Activated T-helper 2 cell treated with anti-CD3 and anti-CD28 coated beads, Interferon-gamma antibody, Interleukin-2, Interleukin-4, amounts not matched to agents 10 μg/mL and 5 μg/mL and 100 μg/mL, durations not matched to agents 14 hours and 24 hours and 36 hours (primary cell): ENCODE measurements at places on chromosomes 7 and 10.

GRCh38 chr10:104281694-104282093 is 12.7 kb downstream of the GSTO2 start:
- no peak overlapping the region for H3K27ac ChIP-seq
- H3K4me3 ChIP-seq, result no peak overlapping the region
- peaks cover 2% of the 10 kb centered on the region for H3K4me1 ChIP-seq

DNA sequence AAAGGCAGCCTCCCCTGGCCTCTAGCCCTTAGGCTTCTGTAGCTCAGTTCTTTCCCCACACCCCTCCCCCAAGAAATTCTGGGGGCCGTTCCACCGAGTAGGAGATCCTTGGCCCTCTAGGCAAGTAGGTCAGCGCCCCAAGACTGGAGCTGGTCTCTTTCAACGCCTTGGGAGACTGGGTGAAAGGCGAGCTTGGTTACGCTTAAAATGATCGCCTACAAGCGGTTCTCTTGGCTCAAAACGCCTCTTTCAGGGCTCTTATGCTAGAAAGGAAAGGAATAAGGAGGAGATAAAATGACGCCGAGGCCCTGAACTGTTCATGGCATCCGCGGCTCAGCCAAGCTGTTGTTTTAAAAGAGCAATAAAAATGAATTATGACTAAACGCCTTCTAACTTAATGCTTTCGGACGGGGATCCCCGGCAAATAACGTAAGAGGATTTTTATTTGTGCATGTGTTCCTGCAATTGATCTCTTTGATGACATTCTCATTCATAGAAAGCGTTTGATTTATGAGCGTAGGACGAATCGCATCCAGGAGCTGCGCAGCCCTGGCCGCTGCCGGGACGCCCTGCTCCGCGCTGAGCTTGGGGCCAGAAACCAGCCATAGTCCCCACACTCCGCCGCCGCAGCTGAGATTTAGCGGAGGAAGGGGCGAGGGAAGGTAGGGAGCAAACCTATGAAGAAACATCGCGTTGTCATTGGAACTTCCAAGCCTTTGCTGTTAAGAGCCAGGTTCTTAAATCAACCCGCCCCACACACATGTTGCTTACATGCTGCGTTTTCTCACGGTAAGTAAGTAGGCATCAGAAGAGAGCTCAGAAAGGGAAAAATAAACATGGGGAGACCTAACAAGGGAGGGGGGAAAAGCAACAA is 3.0 kb upstream of the HOXA1 start:
- no peak overlapping the region for H3K27ac ChIP-seq
- H3K4me3 ChIP-seq, result no peak overlapping the region
- peaks cover 22% of the 10 kb centered on the region for H3K4me1 ChIP-seq
- DNase-seq, result no peak
- H3K27me3 ChIP-seq, result peaks cover 85% of the 10 kb centered on the region

- no peaks in the 10 kb centered on the region for H3K27me3 ChIP-seq
- no peak overlapping the region for H3K27ac ChIP-seq
- H3K4me3 ChIP-seq, result no peak overlapping the region
- peaks cover 41% of the 10 kb centered on the region for H3K36me3 ChIP-seq
- peaks cover 19% of the 10 kb centered on the region for H3K4me1 ChIP-seq
Observed at GRCh38 chr10:104316321-104317099, 21.8 kb downstream of the ITPRIP start.

- H3K4me1 ChIP-seq, result no peaks in the 10 kb centered on the region
- H3K36me3 ChIP-seq, result no peaks in the 10 kb centered on the region
- no peak overlapping the region for H3K27ac ChIP-seq
- no peaks in the 10 kb centered on the region for H3K27me3 ChIP-seq
Observed at GRCh38 chr7:45872116-45873034, 507 bp downstream of the CCDC201 start.

GRCh38 chr10:22611425-22612115 is 102.8 kb downstream of the PIP4K2A start:
- no peaks in the 10 kb centered on the region for H3K27me3 ChIP-seq
- H3K27ac ChIP-seq, result peak overlapping the region; percentile 71
- H3K4me1 ChIP-seq, result peaks cover 70% of the 10 kb centered on the region
- H3K4me3 ChIP-seq, result peak overlapping the region; percentile 43
- peak; percentile 65 for DNase-seq

GRCh38 chr7:157715938-157716280 is 379.1 kb downstream of the DNAJB6 start:
- DNase-seq, result no peak
- no peaks in the 10 kb centered on the region for H3K4me1 ChIP-seq
- no peaks in the 10 kb centered on the region for H3K36me3 ChIP-seq
- no peak overlapping the region for H3K27ac ChIP-seq
- no peak overlapping the region for H3K4me3 ChIP-seq

DNA sequence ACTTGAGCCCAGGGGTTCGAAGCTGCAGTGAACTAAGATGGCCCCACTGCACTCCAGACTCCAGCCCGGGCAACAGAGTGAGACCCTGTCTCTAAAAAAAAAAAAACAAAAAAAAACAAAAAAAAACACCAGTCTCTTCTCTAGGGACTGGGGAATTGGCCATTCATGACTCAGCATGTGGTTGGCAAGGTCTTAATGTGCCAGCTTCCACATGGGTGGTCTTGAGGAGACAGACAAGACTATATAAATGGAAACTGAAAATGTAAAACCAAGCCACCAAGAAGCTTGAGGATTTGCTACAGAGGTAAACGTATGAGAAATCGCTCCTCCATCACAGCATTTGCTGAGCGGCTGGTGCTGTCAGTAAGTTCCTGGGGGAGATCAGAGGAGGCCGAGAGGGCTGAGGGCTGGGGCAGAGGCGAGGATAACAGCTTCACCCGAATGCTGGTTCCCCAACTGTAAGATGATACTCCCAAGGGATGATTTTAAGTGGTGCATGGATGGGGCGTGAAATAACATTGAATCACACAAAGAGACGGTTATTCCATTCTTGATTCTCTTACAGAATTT is 128.7 kb downstream of the C10orf105 start:
- no peaks in the 10 kb centered on the region for H3K36me3 ChIP-seq
- H3K27ac ChIP-seq, result no peak overlapping the region
- no peak overlapping the region for H3K4me3 ChIP-seq
- H3K27me3 ChIP-seq, result peaks cover 6% of the 10 kb centered on the region

GRCh38 chr7:10908600-10908999 is 65.1 kb upstream of the PHF14 start:
- no peaks in the 10 kb centered on the region for H3K4me1 ChIP-seq
- no peak overlapping the region for H3K4me3 ChIP-seq
- H3K27ac ChIP-seq, result no peak overlapping the region
- H3K27me3 ChIP-seq, result no peaks in the 10 kb centered on the region
- no peak for DNase-seq

DNA sequence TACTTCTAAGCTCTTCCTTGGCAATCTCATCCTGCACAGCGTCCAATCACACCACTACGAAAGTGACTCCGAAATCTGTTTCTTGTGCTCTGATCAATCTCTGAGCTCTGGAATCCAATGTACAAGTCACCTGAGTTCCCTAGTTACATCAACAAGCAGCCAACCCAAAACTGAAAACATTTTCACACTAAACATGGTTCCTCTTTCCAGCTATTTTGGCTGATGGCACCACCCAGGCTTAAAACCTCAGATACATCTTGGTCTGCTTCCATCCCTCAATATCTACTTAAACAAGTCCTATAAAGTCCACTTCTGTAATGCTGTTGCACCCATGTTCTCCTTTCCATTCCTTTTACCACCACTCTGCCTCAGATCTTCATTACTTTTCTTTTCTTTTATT is 3.6 kb downstream of the BLOC1S2 start:
- no peak for DNase-seq
- H3K36me3 ChIP-seq, result peaks cover 37% of the 10 kb centered on the region
- no peak overlapping the region for H3K27ac ChIP-seq
- H3K27me3 ChIP-seq, result no peaks in the 10 kb centered on the region
- H3K4me1 ChIP-seq, result peaks cover 25% of the 10 kb centered on the region

- peaks cover 13% of the 10 kb centered on the region for H3K27me3 ChIP-seq
- no peaks in the 10 kb centered on the region for H3K36me3 ChIP-seq
- no peak overlapping the region for H3K27ac ChIP-seq
- H3K4me3 ChIP-seq, result no peak overlapping the region
Observed at GRCh38 chr7:123580406-123581161, 21.0 kb upstream of the ASB15 start.

- DNase-seq, result no peak
- no peak overlapping the region for H3K4me3 ChIP-seq
- peaks cover 3% of the 10 kb centered on the region for H3K27me3 ChIP-seq
- H3K4me1 ChIP-seq, result no peaks in the 10 kb centered on the region
Observed at GRCh38 chr7:35781767-35782515, 18.9 kb upstream of the SEPTIN7 start.

- no peaks in the 10 kb centered on the region for H3K4me1 ChIP-seq
- H3K27ac ChIP-seq, result no peak overlapping the region
- peaks cover 25% of the 10 kb centered on the region for H3K27me3 ChIP-seq
- no peaks in the 10 kb centered on the region for H3K36me3 ChIP-seq
- DNase-seq, result no peak
- H3K4me3 ChIP-seq, result no peak overlapping the region
Observed at GRCh38 chr7:55285665-55286064, 79.5 kb upstream of the LANCL2 start.

GRCh38 chr10:128059982-128060293 is 66.3 kb downstream of the MKI67 start:
- no peak overlapping the region for H3K27ac ChIP-seq
- H3K27me3 ChIP-seq, result no peaks in the 10 kb centered on the region
- no peak for DNase-seq
- no peak overlapping the region for H3K4me3 ChIP-seq
- H3K36me3 ChIP-seq, result peaks cover 68% of the 10 kb centered on the region
